ENCODE measurements at places on chromosomes 2 and 18.
A peak's percentile ranks its signal among the peaks of the same experiment; 100 is the strongest.

DNA sequence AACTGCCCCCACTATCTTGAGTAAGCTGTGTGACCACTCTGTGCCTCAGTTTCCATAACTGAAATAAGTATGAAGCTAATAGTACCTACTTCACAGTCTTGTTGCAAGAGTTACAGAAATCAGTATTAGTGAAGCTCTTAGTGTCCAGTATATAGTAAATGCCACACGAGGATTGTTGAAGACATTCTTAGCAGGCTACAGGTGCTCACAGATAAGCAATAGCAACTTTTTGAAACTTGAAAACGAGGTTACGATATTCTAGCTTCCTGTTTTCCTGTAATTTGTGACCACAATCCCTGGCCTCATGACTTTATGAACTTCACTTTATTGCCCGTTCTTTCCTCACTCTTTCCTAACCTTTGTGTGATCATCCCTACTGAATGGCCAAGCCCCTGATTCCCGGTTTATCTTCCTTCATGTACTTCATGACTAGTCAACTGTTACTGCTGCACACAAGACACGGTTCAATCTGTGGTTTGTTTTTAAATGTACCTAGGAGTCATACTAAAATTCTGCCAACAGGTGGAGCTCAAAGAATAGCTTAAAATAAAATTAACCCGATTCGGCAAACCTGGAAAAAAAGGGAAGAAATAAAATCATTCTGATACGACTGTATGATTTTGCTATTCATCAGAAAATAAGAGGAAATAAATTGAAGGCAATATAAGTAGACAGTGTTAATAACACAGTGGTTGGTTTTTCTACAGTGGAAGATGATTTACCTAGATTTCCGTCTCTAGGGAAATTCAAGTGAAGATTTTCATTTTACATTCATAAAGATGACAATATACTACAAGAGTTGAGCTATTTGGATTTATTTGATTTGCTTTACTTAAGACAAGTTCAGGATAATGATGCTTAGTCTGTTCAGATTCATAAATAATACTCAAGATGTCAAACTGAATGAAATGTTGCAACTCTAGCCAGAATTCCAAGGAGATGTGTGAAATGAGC lies 38.1 kb upstream of the STAT1 start:
- DNase-seq: no peak

DNA sequence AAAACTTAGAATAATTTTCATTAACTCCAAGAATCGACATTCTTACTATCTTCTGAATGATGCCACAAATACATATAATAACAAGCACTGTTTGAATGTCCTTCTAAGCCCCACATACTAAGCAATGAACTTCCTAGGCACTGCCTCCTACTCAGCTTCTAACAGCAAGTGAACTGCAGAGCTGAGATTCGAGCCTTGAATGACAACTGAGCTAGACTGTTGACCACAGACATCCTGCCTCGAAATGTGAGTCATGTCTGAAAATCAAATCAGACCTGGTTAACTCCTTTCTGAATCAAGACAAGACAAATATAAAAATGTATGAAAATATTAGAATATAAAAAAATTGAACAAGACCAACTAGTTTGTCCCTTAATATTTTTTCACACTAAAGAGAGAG lies 108.1 kb downstream of the MYT1L start:
- DNase-seq: no peak

GRCh38 chr18:8503248-8503647 lies 106.0 kb upstream of the RAB12 start:
- DNase-seq: no peak

- no peak for DNase-seq
Measured at GRCh38 chr18:64379662-64380061, 230.8 kb upstream of the LINC00305 start.

- no peak for DNase-seq
Measured at GRCh38 chr2:46390036-46390435, 89.3 kb upstream of the TMEM247 start.

DNA sequence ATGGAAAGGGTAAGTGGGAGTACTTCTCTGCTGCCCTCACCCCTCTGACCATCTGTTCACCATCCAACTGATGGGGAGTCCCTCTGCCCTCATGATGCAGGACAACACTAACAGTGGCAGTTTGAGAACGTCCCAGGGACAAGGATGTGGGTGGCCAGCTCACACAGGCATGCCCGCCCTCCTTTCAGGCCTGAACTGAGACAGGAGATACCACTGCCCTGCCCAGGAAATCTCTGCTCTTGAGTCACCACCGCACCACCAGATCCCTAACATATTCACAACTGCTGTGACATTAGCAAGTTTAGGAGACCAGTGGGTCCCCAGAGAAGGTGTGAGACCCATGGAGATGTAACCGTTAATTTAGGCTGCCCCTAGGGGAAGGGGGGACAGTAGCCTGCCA lies 66.2 kb downstream of the TRAPPC8 start:
- no peak for DNase-seq

DNA sequence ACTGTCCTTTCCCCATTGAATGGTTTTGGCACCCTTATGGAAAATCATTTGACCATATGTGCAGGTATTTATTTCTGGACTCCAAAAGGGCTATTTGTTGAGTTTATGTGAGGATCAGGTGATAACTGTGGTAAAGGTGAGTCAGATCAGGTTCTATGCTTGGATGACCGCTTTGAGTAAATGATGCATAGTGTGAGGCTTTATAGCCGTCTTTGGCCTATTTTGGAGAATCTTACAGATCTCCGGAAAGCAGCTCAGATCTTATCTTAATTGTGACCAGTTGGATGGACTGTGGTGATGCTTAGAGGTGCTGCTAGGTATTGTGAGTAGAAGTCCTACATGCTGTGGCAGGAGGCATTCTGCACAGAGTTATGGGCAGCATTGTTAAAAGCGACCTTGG lies 126.2 kb downstream of the METTL8 start:
- DNase-seq: no peak

GRCh38 chr18:12862467-12862866 lies 21.6 kb downstream of the PTPN2 start:
- no peak for DNase-seq

GRCh38 chr18:62199629-62200028 lies 12.6 kb downstream of the RELCH start:
- no peak for DNase-seq

- DNase-seq: no peak
Measured at GRCh38 chr2:75090770-75091515, 108.4 kb downstream of the TACR1 start.

GRCh38 chr18:77119101-77119850 lies 13.3 kb downstream of the MBP start:
- no peak for DNase-seq

- DNase-seq: no peak
Measured at GRCh38 chr2:18153741-18154140, 275.3 kb downstream of the KCNS3 start.

DNA sequence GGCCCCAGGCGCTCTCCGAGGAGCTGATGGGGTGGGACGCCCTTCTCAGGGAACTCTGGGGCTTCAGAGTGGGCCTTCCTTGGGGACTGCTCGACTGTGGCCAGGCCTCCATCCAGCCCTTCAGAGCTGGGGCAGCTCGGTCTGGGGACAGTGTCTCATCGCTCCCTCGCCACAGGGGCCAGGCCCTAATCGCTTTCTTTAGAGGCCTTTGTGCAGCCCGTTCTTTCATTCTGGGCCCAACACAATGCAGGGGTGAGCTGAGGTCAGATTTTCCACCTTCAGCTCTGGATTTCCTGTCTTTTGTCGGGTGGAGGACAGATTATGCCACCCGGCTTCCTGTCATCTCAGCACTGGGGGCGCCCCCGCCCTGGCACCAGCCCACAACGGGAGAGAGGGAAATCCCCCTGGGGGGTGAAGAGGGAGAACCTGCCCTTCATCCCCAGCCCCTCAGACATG lies 25.2 kb downstream of the MYCN start:
- DNase-seq: no peak

DNA sequence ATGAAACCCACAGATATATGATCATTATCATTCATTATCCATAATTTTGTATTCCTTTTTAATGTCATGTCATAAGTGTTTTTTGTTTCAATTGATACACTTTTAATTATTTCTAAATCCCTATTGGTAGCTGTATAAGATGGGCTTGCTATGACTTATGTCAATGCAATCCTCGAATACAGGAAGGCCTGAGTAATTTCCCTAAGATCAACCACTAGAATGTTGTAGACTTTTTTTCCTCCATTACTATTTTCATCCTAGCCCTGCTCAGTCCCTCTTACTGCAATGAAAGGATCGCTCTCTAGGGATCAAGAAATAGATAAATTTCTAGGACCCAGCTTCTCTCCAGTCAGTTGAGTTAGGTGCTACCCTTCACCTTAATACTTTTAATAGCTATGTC lies 186.3 kb downstream of the KCNE4 start:
- no peak for DNase-seq

DNA sequence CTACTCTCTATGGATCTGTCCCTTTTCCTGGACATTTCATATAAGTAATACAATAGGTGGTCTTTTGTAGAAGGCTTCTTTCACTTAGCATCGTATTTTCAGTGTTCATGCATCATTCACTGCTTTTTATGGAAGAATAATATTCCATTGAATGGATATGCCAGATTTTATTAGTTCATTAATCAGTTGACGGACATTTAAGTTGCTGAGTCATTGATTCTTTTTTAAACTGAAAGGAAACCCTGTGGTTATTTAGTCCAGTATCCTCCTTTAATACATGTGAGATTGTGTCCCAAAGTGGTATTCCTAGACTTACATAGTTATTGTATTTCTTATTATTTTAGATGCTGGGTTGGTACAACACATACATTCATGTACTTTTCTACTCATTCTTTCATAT lies 162.1 kb upstream of the UNC80 start:
- DNase-seq: no peak

- no peak for DNase-seq
Measured at GRCh38 chr2:207674826-207675225, 36.6 kb upstream of the CCNYL1 start.

GRCh38 chr2:239724851-239725550 lies 300.1 kb downstream of the NDUFA10 start:
- no peak for DNase-seq

GRCh38 chr18:59918320-59918755 lies 18.5 kb downstream of the PMAIP1 start:
- DNase-seq: no peak

- no peak for DNase-seq
Measured at GRCh38 chr2:214607051-214607450, 196.2 kb downstream of the VWC2L start.

- DNase-seq: no peak
Measured at GRCh38 chr2:33107690-33108482, 161.1 kb downstream of the LTBP1 start.

DNA sequence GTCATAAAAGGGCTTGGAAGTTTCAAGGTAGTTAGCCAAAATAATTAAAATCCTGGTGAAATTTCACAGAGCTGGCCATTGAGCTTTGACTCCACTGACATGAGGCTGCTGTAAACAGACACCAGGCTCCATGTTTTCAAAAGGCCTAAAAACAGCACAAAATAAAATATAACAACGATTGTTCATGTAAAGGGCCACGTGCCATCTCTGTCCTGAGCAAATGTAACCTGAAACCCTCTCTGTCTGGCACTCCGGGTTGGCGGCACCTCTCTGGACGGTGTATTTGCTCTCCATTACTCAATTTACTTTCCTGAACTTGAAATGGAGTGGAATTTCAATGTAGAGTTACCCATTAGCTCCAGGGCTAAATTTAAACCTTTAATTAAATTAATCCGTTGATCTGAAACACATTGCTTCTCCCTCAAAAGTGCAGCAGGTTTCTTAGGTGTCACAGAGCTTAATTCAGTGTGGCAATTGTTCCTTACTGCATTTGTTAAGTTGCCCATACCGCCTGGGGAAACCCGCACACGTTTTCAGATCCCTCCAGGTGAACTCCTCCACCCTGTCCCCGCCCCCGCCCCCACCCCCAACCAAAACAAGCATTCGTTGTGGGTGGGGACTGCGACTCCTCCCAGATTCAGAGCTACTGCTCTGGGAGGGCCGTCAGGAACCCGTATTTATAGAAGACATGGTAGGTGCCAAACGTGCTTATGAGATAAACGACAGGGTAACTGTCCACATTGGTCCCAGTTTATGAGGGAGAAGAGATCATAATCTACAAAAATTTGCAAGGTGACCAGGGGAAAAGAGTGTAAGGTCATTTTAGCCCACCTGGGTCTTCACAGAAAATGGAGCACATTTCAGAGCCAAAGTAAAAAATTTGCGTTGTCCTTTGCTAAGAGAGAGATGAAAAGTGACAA lies 1.2 kb upstream of the CABLES1 start:
- DNase-seq: peak; percentile 54

DNA sequence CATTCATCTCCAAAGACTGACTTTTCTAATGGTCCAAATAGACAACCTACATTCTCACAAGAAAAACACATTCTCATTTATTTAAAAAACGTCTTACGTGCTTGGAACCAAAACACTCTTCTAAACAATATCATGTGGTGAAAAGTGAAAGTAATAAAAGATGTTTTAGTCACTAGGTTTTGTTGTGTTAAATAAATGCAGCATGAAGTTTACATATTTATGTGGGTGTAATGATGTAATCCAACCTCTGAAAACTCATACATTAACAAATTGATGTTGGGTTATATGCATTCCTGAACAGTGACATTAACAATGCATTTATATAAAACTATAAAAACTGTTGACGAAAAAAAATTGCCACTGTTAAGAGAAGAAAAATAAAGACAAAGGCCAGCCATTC lies 55.1 kb upstream of the ACVR2A start:
- no peak for DNase-seq

GRCh38 chr2:99905636-99906035 lies 236.8 kb downstream of the AFF3 start:
- DNase-seq: no peak

- DNase-seq: no peak
Measured at GRCh38 chr2:181419129-181419855, 37.9 kb upstream of the ITGA4 start.

- no peak for DNase-seq
Measured at GRCh38 chr2:72011791-72012190, 135.9 kb downstream of the CYP26B1 start.

DNA sequence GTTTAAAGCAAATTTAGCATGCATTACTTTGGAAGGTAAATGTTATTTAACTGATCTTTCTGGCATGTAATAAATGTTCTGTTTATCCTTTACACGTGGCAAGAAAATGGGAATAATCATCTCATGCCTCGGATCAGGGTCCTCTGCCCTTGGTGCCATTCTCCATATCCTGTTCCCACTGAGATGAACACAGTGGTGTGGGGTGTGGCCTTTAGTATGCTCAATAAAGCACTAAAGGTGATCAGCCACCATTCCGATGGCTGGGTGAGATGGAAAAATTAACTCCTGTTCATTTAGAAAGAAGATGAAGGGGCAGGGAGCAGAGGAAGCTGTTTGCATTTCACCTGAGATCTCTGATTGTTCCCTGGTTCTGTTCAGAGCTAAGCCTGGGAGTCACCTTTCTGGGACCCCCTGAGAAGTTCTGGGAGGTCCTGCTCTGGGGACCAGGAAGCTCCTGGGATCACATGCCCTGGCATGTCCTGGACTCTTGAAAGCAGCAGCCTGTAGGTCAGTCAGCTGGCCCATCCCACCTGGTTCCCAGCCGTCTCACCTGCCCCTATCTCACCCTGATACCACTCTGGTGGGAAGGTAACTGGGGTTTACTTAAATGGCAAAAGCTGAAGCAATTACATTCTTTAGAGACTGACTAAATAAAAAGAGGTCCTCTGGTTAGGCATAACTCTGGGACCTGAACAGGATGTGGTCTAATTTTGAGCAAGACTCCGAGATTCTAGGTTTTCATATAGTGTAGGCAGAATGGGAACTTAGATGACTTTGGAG lies 288.9 kb upstream of the EPAS1 start:
- no peak for DNase-seq

GRCh38 chr2:179862898-179863458 lies 1.6 kb upstream of the ZNF385B start:
- no peak for DNase-seq

- DNase-seq: no peak
Measured at GRCh38 chr2:191818725-191819350, 28.1 kb downstream of the CAVIN2 start.
